Cardiac septum (tissue), 1 donor: ENCODE measurements at places on chromosomes 5 and 9. TPM values are rescaled to one million over a fixed set of nuclear protein-coding genes. Genes with fewer than 3 reads are reported as not detected.

OGN gene
- total RNA-seq, result 15.2 TPM

TLE1 gene
- 9.8 TPM for total RNA-seq

FOXD4L4 gene
- total RNA-seq, result not detected

TSLP gene
- 3.7 TPM for total RNA-seq

CD180 gene
- 0.48 TPM for total RNA-seq

RNF130 gene
- 33.7 TPM for total RNA-seq

COL5A1 gene
- total RNA-seq, result 21.6 TPM

LCNL1 gene
- total RNA-seq, result 5.9 TPM

CYLC2 gene
- not detected for total RNA-seq

PDE8B gene
- total RNA-seq, result 5.7 TPM

DNA sequence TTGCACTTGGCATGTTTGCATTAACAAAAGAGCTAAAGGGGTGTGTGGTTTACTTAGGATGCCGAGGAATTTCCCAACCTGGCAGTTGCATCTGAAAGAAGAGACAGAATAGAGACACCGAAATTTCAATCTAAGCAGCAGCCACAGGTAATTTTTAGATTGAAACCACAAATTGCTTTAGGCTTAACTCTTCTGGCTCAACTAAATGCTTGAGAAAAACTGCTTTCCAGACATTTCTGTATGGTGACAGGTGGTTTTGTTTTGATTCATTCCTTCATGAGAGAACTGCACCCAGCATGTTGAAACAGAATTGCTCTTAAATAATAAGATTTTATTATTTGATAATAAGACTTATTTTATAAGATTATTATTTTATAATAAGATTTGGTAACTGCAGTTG, 21.5 kb downstream of the SECISBP2 start:
- no peak for DNase-seq

- no peak for DNase-seq
Observed at GRCh38 chr5:139772089-139772791, 23.4 kb upstream of the PSD2 start.

DNA sequence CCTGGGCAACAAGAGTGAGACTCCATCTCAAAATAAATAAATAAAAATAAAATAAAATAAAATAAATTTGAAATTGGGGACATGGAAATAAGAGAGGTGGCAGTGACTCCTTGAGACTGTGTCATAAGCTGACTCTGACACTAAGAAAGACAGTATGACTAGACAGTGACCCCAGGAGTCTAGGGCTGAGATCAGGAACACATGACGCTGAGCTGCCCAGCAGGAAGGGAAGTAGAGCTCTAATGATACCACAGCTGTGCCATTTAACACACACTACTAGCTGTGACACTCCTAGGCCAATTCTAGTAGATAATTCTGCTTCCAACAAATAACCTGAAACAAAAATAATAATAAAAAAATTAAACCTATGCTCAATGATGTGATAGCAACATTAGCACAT, 293.0 kb downstream of the SEC61B start:
- DNase-seq, result no peak

GRCh38 chr5:138972836-138973235, 97.7 kb upstream of the LRRTM2 start:
- no peak for DNase-seq

DNA sequence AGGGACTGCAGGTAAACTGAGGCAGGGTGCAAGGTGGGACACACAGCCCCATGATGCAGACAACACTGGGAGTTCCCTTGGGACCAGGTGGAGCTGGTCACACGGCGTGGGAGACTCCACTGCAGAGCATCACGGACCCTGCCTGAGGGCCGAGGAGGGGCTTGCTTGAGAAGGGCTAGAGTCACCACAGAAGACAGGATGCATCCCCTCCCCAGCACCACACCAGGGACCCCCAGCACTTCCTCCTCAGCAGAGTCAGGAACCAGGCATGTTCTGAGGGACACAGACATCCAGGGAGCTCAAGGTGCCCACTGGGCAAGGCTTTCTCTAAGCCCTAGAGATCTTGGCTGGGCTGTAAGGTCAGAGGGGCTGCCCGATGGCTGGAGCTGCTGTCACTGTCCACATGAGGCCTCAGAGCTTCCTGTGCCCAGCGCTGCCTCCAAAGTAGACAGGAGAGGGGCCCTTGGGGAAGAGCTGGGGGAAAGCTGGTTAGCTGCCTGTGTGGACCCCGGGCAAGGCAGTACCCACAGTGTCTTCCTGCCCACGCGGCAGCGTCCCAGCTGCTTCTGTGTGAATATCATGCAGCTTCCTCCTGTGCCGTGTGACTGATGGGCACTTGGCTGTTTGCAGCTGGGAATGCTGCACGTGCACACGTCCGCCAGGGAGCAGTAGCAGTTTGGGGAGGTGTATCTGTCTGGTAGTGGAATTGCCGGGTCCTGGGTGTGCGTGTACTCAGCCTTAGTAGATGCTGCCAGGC, 176.6 kb downstream of the CACNA1B start:
- DNase-seq, result peak; percentile 64

DNA sequence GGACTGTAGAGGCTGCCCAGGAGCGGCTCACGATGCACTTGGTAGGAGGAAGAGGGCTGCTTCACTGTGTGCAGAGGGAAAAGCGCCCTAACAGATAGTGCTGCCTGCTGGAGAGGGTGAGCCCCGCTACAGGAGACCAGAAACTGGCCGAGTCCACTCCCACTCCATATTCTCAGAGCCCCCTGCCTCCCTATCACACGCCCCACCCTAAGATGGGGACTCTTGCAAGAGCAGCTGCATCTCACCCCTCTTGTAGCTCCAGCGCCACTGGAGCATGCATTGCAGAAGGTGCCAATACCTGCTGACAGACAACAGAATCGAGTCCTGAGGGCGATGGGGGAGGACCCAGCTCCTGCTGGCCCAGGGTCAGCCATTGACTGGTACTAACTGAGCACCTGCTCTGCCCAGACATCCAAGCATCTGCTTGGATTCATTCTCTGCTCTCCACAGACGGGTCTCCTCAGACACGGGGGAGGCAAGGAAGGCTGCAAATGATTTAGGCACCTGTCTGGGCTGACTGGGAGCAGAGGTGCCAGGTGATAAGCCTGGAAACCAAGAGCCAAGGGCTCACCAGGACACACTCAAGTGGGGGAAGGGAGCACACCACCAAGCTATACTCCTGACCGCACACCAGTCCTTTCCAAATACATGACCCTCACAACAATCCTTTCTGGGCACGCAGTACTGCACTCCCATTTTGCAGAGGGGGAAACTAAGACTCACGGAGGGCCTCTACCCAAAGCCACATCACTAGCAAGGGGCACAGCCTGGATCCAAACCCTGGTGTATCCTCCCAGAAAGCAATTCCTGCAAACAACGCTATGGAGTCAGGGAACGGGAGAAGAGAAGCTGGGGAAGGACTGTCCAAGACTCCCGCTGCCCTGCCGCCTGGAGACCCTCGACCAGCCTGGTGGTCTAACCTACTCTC, 1.6 kb downstream of the BICD2 start:
- no peak for DNase-seq

- DNase-seq, result no peak
Observed at GRCh38 chr5:175489693-175490443, 11.5 kb downstream of the SFXN1 start.

GRCh38 chr5:41270423-41271251, 57.3 kb upstream of the C6 start:
- no peak for DNase-seq

DNA sequence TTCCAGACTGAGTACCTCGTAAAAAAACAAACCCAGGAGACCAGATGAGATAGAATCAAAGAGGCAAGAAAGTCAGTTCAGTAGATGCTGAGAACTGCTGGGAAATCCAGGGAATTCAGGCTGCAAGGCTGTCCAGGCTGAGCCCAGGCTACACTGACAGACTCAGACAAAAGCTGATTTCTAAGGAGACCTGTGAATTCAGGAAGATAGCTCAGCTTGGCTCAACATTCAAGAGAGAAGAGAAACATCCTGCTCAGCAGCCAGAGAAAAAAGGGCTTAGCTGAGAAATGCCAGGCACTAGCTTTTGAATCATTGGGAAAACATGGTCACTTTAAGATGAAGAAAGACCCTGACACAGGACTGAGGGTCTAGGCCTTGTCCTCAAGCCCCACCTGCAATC, 118.2 kb upstream of the SLC44A1 start:
- no peak for DNase-seq

DNA sequence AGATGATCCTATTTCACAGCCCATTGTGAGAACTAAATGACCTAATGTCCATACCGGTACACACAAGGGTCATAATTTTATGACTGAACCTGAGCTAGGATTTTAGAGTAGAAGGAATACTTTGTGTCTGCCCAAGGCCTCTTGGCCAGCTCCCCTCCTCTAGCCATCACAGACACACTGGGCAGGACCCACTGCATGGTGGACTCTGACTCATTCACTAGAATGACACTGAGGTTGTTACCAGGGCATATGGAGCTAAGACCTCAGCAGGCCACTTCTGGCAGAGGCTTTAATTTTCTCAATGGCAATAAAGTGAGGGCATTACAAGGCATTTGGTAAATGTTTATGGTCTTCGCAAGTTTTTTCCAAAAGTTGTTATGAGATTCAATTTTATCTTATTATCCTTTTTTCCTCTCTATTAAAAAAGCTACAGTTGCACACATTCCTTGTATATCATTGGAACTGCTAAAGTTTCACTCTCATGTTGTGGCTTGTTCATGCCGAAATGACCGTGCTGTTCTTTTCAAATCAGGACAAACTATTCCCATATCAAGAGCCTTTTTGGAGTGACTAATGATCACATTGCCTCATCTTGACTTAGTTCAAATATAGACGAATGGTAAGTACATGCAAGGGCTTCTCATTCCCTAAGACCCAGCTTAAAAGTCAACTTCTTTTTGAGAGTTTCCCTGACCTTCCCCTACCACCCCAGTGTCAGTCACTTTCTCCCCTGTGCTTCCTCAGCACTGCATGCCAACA, 595.7 kb downstream of the ACTL7B start:
- no peak for DNase-seq

DNA sequence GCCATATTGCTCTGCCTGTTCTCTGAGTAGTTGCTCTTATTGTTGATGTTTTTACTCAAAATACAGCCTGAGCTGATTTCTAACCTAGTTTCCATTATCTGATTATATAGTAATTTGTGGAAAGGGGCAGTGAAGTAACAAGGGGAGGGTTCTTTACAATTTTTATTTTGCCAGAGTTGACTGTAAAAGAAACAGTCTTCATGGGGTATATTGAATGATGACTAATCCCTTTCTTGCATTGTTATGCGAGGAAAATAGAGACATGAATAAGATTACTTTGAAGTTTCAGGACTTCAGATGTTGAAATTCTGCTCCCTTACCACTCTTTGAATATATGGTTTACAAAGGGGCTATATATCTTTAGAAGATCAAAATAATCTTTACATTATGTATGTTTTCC, 9.1 kb upstream of the LRRC70 start:
- DNase-seq, result no peak

- no peak for DNase-seq
Observed at GRCh38 chr5:978693-979092, 29.9 kb upstream of the NKD2 start.

DNA sequence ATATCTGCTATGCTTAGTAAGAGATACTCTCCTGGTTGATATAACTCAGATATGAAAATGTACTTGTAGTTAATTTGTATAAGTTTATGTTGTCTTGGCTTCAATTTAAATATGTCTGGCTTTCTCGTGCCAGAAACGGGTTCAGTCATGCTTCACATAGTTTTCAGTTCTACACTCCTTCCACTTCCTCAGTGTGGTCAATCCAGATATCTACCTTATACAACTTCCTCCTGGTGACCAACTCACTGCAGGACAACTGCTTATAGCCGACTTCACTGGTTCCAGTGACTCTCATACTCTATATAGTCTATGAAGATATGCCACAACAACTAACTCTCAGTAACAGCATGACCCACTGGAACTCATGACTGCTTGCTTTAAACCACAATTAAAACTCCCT, 690.4 kb downstream of the SLCO4C1 start:
- no peak for DNase-seq

DNA sequence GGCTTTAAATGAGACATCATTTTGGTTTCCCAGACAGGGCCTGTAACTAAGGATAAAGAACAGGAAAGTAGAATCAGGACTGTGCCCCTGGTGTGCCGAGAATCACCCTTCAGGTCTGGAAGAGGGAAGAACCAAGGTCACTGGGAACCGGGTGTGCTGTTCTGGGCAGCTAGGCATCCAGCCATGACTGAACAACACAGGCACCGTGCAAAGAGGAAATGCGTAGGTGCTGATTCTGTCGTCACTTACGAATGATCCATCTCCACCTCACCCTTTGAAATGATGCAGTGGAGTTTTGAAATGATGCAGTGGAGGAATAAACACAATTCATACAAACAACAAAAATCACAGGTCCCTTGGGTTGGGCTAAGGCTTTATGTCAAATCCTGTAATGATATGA, 64.4 kb downstream of the MAP1B start:
- no peak for DNase-seq

GRCh38 chr5:7597059-7597642, 201.2 kb downstream of the ADCY2 start:
- no peak for DNase-seq

GRCh38 chr9:8706531-8706930, 907.0 kb upstream of the DMAC1 start:
- no peak for DNase-seq

DNA sequence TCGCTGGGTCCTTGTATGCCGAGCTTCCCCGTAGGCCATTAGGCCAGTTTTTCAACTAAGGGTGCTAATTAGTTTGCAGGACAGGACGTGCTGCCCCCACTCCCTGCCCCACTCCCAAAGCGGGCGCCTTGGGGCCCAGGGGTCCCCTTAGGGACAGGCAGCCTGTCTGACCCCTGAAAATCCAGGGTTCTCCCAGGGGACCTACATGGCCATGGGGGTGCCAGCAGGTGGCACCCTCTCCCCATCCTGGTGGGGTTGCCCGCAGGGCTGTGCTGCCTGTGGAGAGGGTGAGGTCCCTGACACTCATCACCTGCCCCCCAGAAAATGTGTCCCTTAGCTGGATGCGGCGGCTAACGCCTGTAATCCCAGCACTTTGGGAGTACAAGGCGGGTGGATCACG, 8.5 kb upstream of the CCDC187 start:
- no peak for DNase-seq

GRCh38 chr5:133487093-133487492, 125.2 kb downstream of the FSTL4 start:
- DNase-seq, result no peak

- DNase-seq, result no peak
Observed at GRCh38 chr5:17220469-17220868, 3.0 kb downstream of the BASP1 start.

- no peak for DNase-seq
Observed at GRCh38 chr5:178115814-178116142, 2.4 kb downstream of the N4BP3 start.

- no peak for DNase-seq
Observed at GRCh38 chr9:109855540-109855939, 75.5 kb downstream of the PALM2AKAP2 start.

- no peak for DNase-seq
Observed at GRCh38 chr5:151296478-151296830, 7.1 kb downstream of the SLC36A3 start.

- DNase-seq, result peak; percentile 92
Observed at GRCh38 chr5:149442563-149443182, 63.6 kb upstream of the IL17B start.
